CD4-positive, alpha-beta T cell treated with Interleukin-4 for 4 hours (primary cell): ENCODE measurements at places on chromosomes 5 and 9.

- no peak for DNase-seq
Observed at GRCh38 chr9:20658677-20659473, 25.2 kb upstream of the FOCAD start.

GRCh38 chr9:135619599-135619886 lies 19.8 kb downstream of the GLT6D1 start:
- DNase-seq: no peak

DNA sequence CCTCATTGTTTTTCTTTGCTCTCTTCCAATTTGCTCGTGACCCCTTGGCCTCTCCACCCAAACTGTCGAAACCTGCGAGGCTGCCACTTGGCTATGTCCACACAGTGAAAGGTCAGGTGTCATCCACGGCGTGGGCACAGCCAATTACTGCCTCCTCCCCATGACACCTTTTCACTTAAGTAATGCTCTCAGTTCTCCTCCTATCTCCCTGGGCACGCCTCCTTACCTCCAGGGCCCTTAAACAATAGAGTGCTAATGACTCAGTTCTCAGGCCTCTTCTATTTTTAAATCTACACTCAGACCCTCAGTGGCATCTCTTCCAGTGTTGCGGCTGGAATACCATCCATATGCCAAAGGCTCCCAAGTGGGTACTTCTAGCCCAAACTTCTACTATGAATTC lies 256.8 kb downstream of the ROR2 start:
- no peak for DNase-seq

GRCh38 chr5:133611357-133612248 lies 738 bp downstream of the FSTL4 start:
- no peak for DNase-seq

GRCh38 chr5:139482050-139482889 lies at the start of gene STING1:
Gene STING1, minus strand, starts transcription at chr5:139482758. Its CDS starts 1,054 bp downstream, at chr5:139481704.
- peak; percentile 70 for DNase-seq

DNA sequence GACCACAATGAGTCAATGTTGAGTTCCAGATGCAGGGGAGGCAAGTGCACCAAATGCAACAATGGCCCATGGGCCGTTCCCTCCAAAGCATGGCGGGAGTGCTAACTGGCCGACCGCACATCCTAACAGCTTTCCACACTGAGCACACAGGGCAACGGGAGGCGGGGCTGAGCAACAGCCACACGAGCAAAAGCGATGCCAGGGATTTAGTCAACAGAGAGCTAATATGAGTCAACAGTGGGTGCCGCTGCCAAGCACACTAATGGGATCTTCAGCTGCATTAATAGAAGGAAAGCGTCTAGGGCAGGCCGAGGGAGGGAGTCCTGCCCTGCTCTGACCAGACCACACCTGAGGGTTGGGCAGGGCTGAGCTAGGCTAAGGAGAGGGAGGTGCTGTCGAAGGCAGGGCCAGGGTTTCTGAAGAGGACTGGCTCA lies 4.6 kb downstream of the EPB41L4B start:
- DNase-seq: no peak

DNA sequence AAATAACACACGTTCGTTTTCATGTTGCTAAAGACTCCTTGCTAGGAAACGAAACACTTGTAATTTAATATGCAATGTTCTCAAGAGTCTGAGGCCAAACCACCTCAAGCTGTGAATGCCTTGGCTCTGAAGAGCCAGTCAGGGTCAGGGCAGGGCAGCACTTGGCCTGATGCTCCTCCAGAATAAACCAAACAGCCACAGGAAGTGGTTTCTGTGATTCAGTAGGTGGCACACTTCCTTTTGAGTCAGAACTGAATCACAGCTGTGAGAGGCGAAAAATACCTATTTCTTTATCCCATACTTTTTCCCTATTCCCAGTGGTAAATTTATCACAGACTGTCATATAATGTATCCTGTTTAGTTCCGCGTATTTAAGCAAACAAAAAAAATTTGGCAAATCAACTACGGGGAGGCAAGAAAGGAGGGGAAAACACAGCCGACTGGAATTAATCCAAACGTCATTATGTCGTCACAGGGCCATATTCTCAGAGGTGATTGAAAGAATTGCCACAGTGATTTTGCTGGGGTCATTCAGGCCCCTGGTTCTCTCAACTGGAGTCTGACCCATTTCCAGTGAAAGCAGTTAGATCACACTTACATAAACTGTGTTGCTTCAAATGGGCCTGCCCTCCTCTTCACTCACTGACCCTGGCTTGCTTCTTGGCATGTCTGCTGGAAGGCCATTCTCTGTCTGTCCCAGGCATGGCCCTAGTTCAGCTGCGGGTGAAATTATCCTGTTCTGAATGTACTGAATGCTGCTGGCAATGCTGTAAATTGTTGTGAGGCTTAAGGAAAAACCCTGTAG lies 71.2 kb downstream of the ARRDC3 start:
- peak; percentile 92 for DNase-seq

- DNase-seq: no peak
Observed at GRCh38 chr5:472076-472655, 29.2 kb downstream of the EXOC3 start.

DNA sequence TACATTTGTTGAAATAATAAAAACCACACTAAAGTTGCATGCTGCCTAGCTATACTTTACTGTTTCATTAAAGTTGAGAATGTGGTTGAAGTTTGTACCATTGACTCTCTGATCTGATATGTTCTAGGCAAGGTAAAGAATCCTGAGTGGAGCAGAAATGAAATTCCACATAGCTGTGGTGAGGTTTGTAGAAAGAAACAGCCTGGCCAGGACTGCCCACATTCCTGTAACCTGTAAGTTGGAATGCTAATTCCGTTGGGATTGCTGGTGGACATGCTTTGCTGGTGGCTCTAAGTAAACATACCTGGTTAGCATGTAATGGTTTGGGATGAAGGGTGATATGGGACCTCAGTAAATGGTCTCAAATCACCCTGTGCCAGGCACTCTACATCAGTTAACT lies 16.8 kb downstream of the NFX1 start:
- no peak for DNase-seq

DNA sequence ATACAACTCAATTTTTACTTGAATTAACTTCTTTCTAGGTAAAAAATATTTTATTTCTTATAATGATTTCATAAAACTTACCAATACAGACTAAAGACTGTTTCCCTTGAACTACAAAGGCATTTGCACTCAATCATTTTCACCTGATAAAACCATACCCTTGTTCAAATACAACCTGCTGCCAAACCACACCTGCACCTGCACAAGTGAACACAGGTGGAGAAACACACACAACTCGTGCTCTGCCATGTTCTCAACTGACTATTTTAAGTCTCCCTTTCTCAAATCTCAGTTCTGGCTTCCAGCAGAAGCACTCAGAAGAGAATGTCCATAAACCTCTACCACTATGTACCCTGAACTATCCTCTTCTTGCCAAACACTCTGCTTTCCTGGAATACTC lies 1892.1 kb downstream of the MAT2B start:
- DNase-seq: no peak

DNA sequence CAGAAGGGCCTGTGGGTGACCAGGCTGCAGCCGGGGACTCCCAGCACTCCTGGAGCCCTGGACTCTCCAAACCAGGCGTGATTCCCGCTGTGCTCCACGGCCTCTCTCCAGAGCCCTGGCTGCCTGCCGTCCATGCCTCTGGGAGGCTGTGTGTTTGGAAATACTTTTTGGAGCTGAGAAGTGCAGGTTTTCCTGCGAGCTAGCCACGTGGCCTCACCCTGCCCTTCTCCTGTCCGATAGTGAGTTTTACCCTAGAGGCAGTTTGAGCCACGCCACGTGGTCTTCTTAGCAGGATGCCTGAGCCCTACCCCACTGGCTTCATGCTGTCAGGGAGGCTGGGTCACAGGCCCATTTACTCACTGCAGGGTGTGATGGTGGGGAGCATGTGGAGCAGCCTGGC lies 71.3 kb downstream of the COL5A1 start:
- no peak for DNase-seq

GRCh38 chr9:133587051-133587450 lies 22.1 kb downstream of the FAM163B start:
- DNase-seq: no peak

GRCh38 chr9:79208791-79209396 lies 362.9 kb upstream of the TLE4 start:
- no peak for DNase-seq

DNA sequence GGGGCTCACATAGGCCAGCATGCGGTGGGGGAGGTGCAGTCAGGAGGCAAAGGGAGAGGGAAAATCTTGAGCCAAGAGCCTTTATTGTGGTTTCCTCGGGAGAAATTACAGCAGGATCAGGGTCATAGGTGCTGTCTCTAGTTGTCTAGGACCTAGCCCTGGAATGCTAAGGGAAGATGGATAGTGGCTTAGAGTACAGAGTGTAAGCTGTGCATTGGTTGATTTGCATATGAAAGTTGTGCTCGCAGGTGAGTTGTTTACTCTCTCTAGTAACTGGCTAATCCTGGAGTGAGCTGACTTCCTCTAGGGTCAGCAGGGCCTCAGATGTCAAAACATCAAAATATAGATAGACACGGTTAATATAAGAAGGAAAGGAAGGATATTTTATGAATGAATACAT lies 877.7 kb downstream of the TLE4 start:
- DNase-seq: no peak

DNA sequence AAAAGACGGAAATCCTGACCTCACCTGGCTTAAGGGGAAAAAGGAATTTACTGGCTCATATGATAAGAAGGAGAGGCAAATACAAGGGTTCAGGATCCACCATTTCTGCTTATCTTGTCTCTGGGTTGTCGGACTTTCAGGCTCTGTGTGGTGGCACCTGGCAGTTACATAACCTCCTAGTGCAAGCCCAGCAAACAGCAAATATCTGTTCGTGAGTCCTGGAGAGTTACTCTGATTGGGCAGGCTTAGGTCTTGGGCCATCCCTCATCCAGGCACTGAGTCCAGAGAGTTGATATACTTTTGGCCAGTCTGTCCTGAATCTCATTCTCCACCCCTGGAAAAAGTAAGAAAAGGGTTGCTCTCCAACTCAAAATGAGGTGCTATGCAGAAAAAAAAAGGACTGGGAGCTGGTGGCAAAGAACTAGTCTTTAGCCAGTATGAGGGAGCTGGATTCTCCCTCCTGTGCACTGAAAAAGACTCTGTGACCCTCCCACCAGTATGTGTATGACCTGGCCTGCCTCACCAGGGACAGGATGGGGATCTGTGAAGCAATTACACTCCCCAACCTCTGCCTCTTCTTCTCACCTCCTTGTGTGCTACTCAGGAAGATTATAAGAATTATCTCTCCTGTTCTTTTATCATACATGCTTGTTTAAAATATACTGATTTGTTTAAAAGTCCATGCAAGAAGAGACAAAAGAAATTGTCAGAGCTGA lies 282.9 kb downstream of the ARHGAP26 start:
- no peak for DNase-seq

DNA sequence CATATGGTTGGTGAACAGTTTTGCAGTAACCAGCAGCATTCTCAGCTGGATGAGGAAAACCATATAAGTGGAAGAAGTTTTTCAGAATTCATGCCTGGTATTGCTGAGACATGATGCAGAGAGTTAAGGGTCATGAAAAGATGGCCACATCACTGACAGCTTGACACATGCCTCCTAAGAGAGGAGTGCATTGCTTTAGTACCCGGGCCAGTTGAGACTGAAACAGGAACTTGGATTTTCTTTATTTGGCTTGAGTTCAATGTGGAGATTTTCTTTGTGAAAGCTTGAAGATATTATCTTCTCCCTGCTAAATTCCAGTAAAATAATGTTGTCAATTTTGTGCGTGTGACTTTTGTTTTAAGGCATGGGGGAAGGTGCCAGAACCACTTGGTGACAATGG lies 35.8 kb downstream of the HACD4 start:
- DNase-seq: no peak

GRCh38 chr5:9063615-9064245 lies 482.1 kb downstream of the SEMA5A start:
- no peak for DNase-seq

- DNase-seq: no peak
Observed at GRCh38 chr9:21096901-21097255, 19.1 kb upstream of the IFNB1 start.

DNA sequence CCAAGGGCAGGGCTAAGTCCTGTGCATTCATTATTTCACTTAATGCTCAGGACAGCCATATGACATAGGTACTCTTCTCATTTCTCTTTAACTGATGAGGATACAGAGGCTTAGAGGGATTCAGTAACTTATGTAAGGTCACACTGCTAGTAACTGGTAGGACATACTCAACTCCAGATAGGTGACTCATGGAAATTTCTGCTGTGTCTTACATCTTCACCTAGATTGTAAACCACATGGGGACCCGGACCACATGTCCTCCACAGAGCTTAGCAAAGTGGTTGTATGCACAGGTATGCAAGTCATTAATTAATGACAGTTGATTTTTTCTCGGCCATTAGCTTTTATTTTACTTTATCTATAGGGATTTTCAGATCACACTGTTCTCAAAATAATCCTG lies 29.3 kb downstream of the SLC1A1 start:
- no peak for DNase-seq

- no peak for DNase-seq
Observed at GRCh38 chr9:98551511-98552286, 157.0 kb downstream of the GABBR2 start.

GRCh38 chr5:106964132-106964531 lies 706.6 kb downstream of the EFNA5 start:
- no peak for DNase-seq

- no peak for DNase-seq
Observed at GRCh38 chr5:160339406-160340130, 27.2 kb upstream of the CCNJL start.

GRCh38 chr9:121662891-121663580 lies 11.6 kb downstream of the DAB2IP start:
- no peak for DNase-seq

GRCh38 chr9:19470981-19471650 lies 62.3 kb downstream of the ACER2 start:
- DNase-seq: no peak

- DNase-seq: no peak
Observed at GRCh38 chr9:86253577-86253976, 5.9 kb downstream of the C9orf153 start.

- DNase-seq: no peak
Observed at GRCh38 chr5:136446565-136446964, 81.2 kb upstream of the TRPC7 start.
